HT-29 (cell line): ENCODE measurements at places on chromosomes 12 and 14.

DNA sequence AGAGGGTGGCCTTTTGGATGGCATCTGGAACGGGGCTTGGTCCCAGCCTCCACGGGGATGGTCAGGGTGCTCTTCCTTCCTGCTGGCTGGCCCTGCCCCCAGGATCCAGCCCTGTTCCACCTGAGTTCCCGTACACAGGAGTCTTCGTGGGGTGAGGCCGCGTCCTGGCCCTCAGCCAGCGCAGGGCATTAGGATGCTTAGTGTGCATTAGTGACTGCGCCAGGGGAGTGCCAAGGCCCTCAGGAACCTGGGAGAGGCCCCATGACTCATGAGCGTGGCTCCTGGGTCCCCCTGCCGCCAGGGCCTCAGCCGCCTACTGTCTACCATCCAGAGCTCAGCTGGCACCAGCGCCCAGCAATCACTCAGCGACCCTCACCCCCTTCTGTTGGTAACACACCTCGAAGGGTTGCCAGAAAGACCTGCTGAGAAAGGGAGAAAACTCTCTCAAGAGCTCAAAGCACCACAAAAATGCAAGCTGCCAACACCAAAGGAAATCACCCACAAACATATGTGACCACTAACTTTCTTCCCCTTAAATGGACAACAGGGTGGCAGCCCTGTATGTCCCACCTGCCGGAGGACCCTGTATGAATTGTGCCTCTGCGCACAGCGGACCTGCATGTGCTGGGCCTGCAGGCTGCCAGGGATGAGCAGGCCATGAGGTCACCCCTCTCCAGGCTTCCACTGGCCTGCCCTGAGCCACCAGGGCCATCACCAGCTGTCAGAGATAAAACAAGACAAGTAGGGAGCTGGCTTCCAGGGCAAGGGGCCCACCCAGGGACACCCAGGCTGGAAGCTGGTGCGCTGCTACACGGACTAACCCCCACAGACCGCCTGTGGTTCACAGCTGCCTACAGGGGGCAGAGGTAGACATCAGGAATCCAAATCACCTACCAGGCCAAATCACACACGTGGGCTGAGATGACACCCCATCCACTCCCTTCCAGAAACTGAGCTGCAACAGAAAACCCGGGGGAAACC lies 28.7 kb downstream of the CCDC85C start:
- peak; percentile 54 for DNase-seq

- no peak for DNase-seq
Observed at GRCh38 chr12:22188431-22188830, 142.4 kb downstream of the CMAS start.

DNA sequence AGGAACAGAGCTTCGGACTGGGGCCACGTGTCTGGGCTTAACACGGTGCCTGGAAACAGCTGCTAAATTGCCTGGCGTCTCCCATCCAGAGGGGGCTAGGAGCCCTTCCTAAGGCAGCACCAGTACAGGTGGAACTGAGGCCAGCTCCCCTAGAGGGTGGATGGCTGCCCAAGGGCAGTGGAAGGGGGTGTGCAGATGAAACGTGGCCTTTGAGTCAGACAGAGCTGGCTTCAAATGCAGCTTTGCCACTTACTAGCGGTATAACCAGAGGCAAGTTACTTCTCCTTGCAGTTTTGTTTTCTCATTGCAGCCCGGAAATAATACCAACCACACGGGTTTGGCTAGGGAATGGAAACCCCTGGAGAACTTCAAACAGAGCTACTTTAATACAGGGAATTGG lies 59.3 kb upstream of the SLC24A4 start:
- no peak for DNase-seq

DNA sequence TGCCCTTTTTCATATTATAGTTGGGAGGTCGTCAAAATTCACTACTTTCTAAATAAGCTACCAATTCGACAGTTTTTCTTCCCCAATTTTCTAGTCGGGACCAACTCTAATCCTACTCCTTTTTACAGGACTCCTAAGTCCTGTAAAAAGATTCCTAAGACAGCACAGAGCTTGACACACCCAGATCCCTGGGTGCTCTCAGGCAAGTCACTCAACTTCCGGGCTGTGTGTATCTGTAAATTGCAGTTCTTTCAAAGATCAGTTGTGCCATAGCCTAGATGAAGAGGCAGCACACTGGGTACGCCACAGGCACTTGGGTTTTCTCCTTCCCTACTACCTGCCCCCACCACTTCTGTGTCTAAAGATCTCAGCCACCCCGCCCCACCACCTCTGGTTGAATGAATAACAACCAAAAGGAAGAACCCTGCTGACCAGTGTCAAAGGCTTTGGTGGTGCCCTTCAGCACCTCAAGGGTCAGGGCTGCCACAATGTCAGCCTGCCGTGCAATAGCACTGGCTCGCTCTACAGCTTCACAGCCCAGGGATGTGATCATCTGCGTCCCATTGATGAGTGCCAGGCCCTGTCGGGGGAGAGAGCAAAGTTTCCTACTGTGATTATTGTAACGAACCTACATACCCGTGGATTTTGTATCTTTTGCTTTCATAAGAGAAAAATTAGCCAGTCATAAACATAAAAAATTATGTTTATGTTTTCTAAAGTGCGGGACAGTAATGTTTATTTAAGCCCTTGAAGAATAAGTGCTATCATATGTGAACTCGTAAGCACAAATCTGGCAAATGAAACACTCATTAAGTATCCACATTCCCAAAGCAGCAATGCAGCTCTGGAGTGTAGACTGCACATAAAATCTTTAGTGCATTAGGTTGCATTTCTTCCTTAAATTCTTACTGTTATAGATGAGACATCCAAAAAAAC lies 9.2 kb downstream of the HAL start:
- no peak for DNase-seq

DNA sequence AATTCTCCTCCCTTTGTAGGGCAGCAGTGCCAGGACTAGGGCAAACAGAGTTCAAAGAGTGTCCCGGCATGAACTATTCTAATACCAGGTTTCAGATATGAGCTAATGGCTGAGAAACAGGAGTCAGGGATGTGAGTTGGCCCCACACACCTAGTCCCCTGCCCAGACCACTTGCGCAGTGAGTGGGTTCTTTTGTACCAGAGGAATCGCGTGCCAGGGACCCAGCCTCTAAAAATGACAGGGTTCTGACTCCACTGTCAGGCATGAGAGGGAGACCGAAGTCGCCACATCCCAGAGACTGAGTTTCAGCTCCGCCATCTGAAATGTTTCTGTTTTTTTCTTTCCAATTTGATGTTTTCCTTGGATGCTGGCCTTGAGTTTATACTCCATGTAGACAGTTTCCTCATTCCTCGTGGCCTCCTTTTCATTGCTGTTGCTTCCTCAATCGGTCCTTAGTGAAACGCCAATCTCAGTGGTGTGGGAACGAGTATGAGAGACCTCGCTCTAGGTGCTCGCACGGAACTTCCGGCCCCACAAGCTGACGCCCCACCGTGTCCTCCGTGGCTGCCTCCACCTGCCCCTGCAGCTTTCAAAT lies 31.5 kb downstream of the FBXL14 start:
- DNase-seq = no peak

- peak; percentile 48 for DNase-seq
Observed at GRCh38 chr12:104998423-104999346, 12.6 kb downstream of the NOPCHAP1 start.

- DNase-seq = peak; percentile 1
Observed at GRCh38 chr14:78933948-78934524, 763.9 kb downstream of the NRXN3 start.

DNA sequence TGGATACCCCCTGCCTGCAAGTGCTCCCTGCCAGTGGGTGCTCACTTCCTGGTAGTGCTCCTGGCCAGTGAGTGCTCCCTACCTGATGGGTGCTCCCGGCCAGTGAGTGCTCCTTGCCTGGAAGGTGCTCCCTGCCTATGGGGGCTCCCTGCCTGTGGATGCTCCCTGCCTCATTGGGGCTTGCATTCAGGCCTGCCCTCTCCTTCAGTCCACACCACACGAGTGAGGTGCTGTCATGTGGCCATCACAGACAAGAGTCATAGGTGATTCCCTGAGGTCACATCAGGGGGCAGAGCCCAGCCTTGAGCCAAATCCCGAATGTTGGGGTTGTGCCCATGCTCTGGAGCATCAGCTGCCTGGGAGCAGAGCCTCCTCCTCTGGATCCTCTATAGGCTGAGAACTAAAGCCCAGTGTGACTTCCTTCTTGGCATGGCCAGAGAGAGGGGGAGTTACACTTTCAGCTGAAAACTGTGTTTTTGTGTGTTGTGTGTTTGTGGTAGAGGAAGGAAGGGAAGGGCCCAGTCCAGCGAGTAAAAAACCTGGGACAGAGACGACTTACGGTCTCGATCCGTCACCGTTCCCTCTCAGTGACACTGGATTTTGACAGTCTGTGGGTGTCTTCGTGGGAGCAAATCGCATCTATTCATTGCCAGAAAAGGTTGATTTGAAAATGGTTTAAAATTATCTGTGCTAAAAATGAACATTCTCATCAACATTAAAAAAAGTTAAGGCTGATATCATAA lies 136.0 kb downstream of the ADGRD1 start:
- DNase-seq = no peak

DNA sequence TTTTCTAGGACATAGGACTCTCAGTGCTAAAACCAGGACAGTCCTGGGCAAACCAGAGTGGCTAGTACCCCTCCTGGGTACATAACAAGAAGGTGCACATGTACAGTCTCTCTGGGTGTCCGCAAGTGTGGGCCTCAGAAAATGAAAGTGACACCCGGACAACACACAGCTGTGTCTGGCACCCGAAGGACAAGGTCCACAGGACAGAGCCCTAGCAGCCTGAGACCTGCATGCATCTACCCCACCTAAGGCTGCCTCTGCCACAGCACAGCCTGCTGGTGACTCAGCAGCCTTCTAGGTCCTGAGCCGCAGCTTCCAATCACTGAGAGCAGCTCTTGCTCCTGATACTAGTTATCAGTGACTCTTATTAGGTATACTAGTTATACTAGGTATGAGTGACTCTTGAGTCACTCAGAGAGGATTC lies 784.1 kb upstream of the TBX3 start:
- DNase-seq = peak; percentile 80

DNA sequence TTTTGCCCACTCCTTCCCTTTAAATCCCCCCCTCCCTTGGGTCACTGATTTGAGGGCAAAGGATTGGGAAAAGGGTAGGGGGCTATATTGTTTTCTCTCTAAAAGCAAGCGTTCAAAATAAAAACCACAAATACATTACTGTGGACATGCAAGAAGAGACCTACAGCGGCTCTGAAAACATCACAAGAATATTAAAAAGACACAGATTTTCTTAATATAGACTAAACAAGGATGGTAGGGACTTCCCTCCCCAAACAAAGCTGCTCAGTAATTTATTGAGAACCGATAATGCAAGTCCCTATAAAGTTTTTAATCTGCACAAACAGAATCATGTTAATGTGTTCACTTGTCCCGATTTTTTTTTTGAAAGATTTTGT lies 12.9 kb downstream of the TBX3 start:
- DNase-seq = no peak
